Thoracic aorta (tissue), 2 donors: ENCODE measurements at places on chromosomes 5 and 9.

DNA sequence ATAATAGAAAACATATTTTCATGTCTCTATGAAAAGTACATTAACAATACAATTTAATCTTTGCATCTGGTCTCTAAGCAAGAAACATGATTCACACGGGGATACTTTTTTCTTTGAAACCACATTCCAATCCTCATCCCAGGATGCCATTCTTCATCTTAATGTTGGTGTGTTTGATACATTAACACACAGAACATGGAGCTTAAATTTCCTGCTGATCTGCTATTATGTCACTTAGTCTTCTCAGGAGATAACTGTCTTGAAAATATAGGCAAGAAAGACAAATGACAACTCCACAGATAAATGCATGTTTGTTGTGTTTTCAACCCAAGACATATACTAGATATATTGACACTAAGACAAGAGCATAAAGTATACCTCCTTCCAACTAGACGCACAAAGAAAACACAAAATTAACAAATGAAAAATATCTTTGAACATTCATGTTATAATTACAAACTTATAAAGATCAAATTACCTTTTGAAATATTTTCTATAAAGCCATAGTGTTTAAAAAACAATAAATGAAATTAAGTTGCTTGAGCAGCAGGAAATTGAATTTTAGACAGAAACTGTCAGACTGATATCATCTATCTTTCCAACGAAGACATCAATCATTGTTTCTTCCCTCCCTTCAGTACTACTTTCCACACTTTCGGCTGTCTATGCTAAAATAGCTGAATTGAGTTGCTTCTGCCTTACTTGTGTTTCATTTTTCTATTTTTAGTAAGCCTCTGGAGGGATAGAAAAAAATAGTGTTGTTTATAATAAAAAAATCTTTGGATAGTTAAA lies 1676.7 kb upstream of the CDH9 start:
- DNase-seq = no peak

DNA sequence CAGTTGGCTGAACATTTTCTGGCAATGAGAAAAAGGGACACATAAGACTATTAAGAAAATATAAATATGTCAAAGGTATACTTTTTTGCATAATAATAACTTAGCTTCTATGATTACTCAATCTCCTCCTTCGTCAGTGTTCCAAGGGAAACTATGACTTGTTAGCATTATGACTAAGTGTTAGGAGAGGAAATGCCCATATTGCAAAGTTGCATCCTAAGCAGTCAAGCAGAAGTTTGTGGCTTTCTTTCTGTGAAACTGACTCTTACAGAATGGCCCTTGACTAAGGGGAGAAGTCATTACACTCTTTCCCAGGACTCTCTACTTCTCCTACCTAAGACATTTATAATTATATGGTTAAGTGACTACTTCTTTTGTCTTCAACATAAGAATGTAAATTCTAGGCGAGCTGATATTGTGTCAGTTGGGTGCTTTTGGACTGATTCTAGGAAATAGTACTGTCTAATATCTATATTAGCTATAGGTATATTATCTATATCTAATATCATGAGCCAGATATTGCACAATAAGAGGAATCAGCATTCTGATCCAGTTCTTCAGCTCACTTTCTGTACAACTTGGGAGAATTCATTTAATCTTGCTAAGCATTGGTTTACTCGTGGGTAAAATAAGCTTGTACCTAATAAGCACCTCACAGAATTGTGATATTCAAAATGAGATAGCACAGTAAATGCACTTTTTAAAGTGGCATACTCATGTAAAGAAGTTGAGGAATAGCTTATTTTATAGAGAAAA lies 16.4 kb upstream of the SPINK6 start:
- no peak for DNase-seq

DNA sequence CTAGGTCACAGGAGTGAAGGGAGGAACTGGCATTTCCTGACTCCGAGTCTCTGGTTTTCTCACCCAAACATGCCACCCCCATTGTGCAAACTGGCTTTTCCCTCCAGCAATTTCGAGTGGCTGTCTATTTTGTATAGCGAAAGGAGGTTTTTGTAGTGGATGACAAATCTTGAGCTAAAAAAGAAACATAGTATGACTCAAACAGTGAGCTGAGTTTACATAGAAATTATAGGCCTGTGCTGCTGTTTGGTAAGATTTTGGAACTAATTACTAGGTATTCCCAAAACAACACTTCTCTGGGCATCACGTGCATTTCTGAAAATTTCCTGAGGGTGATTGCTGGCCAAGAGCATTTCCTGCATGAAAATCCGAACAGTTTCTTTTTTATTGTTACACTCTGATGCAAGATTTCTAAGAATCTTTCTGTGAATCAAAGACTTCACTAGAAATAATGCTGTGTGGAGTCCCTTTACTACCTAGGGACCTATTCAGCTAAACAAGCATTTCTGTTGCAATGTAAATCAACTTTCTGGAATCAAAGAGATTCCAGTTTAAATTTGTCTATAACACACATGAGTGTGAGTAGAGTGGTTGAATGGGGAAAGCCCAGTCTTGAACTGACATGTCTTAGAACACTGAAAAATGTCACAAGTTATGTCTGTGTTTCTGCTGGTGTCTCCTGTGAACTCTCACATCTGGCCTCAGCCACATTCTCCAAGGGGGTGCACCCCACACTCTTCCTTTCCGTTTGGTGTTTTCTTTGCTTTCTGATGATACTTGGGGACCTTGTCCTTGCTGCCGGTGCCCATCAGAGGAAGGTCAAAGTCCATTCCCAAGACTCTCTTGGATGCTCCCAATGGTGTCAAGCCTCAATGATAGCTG lies 33.3 kb upstream of the DAPK1 start:
- no peak for DNase-seq

DNA sequence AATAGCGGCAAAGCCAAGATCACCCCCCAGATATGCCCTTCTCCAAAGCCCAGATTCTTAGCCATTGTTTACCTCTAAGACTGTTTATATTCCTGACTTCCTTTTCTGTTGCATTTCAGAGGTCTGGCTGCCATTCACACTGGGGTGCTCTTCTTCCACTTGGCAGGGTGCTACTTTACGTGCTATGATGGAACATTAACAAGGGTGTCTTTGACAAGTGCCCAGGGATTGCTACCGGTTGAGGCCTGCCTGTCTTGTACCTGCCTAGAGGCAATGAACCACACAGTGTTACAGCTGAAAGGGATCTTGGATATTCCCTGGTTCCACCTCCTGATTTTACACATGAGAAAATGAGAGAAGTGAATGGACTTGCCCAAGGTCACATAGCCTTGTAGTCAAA lies 352.1 kb upstream of the KIF2A start:
- DNase-seq = no peak

GRCh38 chr5:96973532-96974401 lies 37.9 kb downstream of the LNPEP start:
- DNase-seq = no peak

DNA sequence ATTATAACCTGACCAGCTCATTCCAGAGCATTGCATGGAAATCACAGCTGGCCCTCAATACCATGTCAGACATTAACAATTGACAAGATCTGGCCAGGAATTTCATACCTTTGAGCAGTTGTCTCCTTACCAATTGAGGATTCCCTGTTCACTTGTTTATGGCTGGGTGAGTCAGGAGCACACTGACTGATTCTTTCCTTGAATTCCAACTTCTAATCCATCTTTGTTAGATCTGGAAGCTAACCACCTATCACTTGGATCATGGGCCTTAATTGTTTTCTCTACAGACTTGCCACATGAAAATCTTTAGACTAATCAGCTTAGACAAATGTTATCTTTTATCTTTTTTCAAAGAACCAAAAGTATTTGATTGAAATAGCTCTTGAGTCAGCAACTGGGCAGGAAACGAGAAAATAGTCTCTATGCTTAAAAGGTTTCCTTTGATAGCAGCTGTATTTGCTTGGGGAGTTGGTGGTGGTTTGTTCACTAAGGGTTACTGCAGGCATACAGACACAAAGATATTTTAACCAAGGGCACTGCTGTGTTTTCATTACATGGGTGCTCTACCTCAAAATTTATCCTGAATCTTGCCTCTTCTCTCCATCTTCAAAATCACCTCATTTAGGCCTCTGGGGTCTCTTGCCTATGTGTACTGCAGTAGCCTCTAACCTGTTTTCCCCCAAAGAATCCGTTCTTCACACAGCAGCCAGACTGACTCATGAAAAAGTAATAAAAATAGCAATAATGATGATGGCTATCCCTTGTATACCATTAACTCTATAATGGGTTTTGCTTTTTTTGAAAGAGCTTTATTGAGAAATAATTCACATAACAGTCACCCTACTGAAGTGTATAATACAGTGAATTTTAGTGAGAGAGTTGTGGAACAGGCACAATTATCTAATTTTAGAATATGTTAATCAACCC lies 197.0 kb upstream of the NMUR2 start:
- no peak for DNase-seq

GRCh38 chr5:34476941-34477565 lies 179.1 kb upstream of the RAI14 start:
- DNase-seq = no peak

DNA sequence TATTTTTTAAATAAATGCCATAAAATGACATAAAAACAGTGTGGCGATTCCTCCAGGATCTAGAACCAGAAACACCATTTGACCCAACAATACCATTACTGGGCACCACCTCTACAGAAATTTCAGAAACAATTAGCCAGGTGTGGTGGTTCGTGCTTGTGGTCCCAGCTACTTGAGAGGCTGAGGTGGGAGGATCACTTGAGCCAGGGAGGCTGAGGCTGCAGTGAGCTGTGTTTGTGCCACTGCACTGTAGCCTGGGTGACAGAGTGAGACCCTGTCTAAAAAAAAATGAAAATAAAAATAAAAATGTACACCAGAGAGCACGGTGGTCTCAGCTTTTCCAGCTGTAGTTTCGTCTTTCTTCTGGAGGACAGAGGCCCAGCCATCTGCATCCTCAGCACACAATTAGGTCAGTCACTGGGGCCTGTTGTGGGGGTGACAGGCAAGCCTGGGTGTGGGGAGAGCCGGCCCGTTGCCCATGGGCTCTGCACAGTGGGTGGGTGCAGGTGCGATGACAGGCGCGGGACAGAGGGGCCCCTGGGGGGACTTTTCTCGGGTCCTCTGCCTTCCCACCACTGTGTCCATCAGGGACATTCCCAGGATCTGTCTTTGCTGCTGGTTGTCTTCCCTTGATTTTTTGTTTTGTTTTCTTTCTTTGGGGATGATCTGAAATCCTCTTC lies 9.8 kb downstream of the COL5A1 start:
- DNase-seq = no peak

DNA sequence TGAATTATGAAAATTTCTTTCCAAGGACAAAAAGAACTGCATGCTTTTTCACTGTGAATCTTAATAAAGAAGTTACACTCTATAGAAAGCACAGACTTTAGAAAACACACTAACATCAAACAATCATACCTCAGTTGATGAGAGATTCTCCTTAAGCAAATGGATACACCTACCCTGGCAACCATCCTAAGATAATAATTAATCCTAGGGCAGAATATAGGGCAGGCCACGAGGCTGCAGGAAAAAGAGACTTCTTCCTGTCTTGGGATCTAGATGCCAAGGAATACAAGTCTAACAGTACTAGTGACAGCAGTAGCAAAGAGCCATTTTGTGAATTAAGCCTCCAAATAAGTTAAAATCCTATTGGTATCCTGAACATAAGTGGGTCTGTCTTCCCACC lies 395.4 kb downstream of the EFNA5 start:
- DNase-seq = no peak

DNA sequence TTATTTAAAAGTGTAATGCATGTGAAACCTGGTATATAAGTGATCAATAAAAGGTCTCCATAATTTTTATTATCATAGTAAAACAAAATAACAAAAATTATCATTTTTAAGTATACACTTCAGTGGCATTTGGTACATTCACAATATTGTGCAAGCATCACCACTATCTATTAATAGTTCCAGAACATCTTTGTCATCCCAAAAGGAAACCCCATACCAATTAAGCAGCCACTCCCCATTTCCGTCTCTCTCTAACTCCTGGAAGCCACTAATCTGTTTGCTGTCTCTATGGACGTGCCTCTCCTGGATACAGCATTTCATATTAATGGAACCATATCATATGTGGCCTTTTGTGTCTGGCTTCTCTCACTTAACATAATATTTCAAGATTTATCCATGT lies 7.6 kb downstream of the OLFML2A start:
- no peak for DNase-seq

- no peak for DNase-seq
Observed at GRCh38 chr9:120383611-120383998, 196.4 kb downstream of the CDK5RAP2 start.

DNA sequence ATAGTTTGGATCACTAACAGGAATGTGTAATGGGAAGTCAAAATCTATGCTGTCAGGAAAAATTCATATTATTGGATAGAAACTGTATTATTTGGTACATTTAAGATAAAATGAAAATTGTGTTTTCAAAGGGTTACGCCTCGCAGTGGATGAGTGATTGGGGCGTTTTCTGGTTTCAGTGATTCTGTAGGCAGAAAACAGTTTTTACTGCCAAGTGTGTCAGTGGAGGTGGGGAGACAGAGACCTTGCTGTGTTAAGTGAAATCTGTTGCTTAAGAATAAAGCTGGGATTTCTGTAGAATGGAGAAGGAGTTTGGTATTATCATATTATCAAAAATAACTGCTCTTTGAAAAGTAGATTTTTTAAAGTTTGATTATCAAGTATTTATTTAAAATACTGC lies 69.7 kb downstream of the GHR start:
- DNase-seq = no peak

DNA sequence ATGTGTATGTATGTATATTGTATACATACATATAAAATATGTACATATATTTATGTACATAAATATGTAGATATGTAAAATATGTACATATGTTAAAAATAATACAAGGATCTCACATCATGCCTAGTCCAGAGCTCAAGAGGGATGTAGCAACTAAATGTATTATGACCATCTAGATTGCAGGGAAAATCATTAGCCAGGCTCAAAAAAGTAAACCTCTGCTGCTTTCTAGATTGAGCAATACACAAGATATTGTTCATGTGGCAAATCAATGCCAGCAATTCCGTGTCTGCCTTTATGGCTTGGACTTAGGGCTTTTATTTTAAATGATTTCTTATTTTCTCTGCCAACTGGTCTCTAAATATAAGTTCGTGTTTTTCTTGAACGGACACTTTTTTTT lies 65.2 kb downstream of the RAI14 start:
- no peak for DNase-seq

GRCh38 chr5:177403102-177403791 lies 2.8 kb upstream of the PFN3 start:
- DNase-seq = no peak

DNA sequence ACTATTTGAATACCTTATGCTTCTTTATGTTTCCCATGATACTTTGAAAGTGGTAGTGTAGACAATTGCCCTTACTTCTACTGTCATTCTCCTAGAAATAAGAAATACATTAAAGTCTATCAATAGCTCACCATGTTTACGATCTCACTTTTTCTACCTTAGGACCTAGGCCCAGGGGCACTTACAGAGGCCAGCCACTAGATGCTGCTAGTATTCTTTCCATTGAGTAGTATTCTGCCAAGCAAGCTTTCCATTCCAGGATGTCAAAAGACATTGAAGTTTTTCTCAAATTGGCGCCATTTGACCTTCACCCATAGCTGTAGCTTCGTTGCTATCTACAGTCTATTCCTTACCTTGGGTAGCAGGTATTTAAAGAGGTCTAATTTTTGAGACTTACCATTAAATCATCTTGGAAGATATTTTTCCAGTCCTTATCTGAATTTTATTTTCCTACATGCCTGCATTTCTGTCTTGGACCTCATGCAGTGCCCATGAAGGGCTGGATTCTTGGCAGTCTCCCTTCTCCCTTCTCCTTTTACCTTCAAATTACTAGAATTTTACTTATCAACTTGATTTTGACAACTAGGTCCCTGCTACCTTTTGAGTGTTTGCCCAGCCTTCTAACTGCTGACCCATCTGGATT lies 246.0 kb upstream of the NUDT12 start:
- DNase-seq = no peak

GRCh38 chr5:8851101-8851500 lies 694.8 kb downstream of the SEMA5A start:
- no peak for DNase-seq
